ENCODE measurements at places on chromosomes 1 and 21. TPM values are rescaled to one million over a fixed set of nuclear protein-coding genes. Genes with fewer than 3 reads are reported as not detected.

GRCh38 chr1:22212400-22213233 lies 69.7 kb upstream of the WNT4 start:
- no peak for DNase-seq

EPHA10 gene
- polyA plus RNA-seq = 0.16 TPM

DNA sequence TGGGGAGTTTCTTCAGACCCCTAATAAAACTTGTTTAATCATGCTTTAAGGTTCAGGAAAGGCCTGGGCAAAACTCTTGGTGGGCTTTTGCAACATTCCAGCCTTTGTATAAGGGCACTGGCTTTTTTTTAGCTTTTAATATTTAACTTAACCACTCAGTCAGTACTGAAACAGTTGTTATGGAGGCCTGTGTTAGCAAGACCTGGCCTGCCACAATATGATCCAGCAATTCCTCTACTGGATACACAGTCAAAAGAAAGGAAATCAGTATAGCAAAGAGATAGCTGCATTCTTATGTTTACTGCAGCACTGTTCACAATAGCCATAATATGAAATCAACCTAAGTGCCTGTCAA lies 75.1 kb upstream of the COG2 start:
- DNase-seq = no peak

DNA sequence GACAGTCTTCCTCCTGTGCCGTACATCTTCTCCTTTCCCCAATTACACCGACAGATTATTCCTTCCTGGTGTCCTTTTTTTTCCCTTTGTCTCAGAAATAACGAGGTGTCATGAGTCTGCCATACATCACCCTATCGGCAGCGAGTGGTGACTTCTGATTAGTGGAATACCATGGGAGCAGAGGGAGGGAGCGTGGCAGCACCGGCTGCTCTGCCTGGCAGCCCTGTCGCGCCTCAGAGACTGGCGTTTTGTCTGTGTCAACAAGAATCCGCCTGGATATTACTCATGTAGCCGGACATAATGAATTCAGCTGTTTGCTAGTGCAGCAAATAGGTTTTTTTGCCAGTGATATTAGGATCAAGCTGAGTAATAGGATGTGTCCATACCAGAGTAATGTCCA lies 51.8 kb downstream of the UTP25 start:
- no peak for DNase-seq

DNA sequence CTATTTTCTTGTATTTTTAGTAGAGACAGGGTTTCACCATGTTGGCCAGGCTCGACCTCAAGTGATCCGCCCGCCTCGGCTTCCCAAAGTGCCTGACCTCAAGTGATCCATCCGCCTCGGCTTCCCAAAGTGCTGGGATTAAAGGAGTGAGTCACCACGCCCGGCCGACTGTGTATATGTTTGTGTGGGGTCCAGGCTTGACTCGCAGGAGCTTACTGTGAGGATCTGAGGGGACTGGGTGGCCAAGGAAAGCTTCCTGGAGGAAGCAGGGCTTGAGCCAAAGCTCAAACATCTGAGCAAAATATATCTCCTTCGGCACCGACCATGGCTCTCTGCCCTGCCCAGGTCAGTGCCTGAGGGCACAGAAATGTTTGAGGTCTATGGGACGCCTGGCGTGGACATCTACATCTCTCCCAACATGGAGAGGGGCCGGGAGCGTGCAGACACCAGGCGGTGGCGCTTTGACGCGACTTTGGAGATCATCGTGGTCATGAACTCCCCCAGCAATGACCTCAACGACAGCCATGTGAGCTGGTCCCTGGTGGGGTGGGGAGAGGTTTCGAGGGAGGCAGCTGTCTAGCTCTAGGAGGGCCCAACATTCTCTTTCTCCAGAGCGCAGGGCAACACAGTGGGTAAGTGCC lies 10.5 kb downstream of the PADI3 start:
- DNase-seq = peak; percentile 60

- no peak for DNase-seq
Observed at GRCh38 chr1:181317261-181317930, 165.9 kb upstream of the CACNA1E start.

DDAH1 gene
- polyA plus RNA-seq = 92.3 TPM

CCDC30 gene
- polyA plus RNA-seq = 9.7 TPM

DNA sequence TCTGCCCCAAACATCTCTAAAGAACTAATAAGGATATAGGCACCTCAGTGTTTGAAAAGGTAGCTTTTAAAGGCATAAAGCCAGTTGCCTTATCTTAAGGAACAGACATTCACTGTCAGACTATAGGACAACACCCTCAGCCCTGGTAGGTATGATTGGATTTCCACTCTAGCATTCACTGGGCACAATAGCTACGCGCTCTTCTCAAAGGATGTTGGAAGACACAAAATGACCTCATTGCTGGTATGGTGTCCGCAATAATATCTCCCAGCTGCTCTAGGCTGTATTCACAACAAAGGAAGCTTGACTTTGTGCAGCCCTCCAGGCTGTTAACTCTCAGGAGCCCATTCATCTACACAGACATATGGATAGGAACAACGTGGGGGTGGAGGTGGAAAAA lies 119.4 kb upstream of the CXADR start:
- DNase-seq = no peak

DNA sequence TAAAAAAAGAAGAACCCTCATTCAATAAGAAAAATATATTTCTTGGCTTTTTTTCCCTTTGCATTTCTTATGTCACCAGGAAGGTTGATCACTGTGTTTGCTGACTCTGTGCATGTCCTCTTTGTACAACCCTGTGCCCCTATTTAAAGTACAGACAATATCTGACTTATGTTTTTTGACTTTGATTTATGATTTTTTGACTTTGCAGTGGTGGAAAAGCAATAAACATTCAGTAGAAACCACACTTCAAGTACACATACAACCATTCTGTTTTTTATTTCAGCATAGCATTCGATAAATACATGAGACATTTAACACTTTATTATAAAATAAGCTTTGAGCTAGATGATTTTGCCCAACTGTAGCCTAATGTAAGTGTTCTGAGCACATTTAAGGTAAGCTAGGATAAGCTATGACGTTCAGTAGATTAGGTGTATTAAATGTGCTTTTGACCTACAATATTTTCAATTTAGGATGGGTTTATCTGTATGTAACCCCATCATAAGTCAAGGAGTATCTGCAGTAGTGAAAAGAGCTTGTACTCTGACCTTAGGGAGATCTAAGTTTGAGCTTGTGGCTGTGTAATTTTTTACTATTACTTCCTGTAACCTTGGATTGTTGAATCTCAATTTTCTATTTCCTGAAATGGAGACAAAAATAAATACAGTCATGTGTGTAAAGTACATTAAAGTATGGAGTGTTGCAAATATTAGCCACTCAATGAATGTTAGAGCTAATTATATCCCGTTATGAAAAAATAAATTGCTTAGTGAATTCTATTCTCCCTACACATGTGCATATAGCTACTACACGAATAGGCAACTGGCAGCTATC lies 1.2 kb downstream of the RNASEL start:
- no peak for DNase-seq

LCE1D gene
- polyA plus RNA-seq = not detected

MATN1 gene
- 0.43 TPM for polyA plus RNA-seq

- no peak for DNase-seq
Observed at GRCh38 chr1:215079456-215079855, 3.1 kb upstream of the KCNK2 start.

- DNase-seq = peak; percentile 60
Observed at GRCh38 chr1:206469933-206470691, at the start of gene IKBKE. TSS of gene IKBKE (plus strand) at chr1:206470476. CDS start at chr1:206473228, 2,752 bp downstream.

DNA sequence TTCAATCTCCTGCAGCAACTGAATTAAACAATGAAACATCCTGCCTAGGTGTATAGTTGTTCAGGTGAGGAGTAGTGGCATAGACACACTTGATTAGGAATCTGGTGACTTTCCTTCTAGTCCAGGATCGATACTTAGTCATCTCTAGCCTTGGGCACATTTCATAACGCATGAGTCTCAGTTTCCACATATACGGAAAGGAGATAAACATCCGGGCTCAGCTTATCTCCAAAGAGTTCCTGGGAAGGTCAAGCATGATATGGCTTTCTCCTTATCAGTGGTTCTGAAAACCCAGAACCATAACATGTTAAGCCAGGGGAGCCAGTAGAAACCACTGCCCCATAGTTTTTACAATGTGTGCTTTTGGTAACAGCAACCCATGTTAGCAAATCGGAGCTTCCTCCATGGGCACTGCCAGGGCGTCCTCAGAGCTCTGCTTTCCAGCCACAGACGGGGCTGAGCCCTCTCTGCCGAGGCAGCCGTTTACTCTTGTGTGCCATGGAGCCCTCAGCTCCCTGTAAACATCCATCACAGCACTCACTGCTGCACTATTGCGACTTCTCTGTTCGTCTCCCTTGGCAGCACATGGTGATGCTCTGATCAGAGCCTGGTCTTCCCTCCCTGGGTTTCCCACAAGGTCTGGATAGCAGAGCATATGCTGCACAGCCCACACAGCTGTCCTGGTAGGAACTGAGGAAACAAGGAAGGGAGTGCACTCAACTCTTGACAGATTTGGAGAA lies 34.6 kb downstream of the RUNX1 start:
- no peak for DNase-seq

All from left lung (tissue), 14 donors.